ENCODE measurements at places on chromosomes 3 and 15. TPM values are rescaled to one million over a fixed set of nuclear protein-coding genes. Genes with fewer than 3 reads are reported as not detected.

HIGD2B gene
- total RNA-seq = not detected

FOXL2NB gene
- not detected for total RNA-seq

GRIP2 gene
- total RNA-seq = 1.4 TPM

- no peaks in the 10 kb centered on the region for H3K27me3 ChIP-seq
- no peak overlapping the region for H3K4me3 ChIP-seq
- DNase-seq = peak; percentile 59
- H3K4me1 ChIP-seq = no peaks in the 10 kb centered on the region
Observed at GRCh38 chr3:17901893-17902292, 159.5 kb upstream of the TBC1D5 start.

DNA sequence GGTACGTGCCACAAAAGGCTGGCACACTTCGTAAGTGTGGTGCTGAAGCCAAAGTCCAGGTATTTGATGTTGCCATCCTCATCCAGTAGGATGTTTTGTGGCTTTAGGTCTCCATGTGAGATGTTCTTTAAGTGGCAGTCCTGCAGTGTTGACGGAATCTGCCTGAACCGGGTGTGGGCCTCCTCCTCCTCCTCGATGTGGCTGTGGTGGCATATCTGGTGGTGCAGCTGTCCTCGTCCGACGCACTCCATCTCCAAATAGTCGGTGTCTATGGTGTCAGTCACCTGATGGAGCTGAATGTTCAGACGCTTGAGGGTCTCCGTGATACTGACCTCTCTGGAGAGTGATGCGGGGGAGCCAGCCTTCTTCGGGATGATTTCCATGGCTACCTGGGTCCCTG is 30.5 kb upstream of the ACAD9 start:
- no peaks in the 10 kb centered on the region for H3K36me3 ChIP-seq
- H3K4me1 ChIP-seq = peaks cover 11% of the 10 kb centered on the region
- H3K4me3 ChIP-seq = no peak overlapping the region
- no peak for DNase-seq
